ENCODE measurements at places on chromosomes 2 and 18.

GRCh38 chr2:4862031-4862430, 830.2 kb upstream of the SOX11 start:
- DNase-seq = no peak

DNA sequence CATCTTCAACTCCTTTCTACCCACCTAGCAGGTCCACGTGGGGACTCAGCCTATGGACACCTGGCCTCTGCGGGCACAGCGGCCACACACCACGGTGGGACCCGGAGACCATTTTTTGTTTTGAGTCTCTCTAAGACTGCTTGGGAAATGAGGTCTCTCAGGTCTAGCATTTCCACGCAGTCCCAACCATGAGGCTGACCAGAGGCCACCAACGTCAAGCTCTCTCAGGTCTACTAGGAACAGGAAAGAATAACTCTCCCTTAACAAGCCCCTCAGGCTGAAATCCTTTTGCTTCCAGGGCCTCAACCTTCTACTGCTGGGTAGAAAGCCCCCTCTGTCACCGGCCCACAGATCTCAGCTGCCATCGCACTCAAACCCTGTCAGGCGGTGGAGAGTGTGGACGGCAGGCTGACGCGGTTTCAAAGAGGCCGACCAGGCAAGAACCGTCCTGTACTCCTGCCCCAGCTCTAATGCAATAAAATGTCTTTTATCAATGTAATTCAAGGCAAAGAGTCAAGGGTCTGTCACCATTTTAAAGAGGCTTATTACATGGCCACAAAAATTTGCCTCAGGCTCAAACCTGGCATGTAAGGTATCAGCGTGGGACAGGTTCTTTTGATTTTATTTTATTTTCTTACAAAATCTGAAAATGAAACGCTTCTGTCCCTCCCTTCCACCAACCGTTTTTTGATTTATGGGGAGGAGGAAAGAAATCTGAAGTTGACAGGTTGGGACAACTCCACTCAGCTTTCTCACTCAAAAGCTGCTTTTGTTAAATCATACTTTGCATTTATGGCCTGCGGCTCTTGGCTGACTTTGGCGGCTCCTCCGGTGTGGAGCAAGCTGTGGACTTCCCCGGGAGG, 74.0 kb downstream of the BCL11A start:
- DNase-seq = no peak

GRCh38 chr2:44778671-44779476, 162.6 kb upstream of the SIX3 start:
- DNase-seq = peak; percentile 77

GRCh38 chr18:58570360-58571064, 58.4 kb downstream of the ALPK2 start:
- DNase-seq = no peak

DNA sequence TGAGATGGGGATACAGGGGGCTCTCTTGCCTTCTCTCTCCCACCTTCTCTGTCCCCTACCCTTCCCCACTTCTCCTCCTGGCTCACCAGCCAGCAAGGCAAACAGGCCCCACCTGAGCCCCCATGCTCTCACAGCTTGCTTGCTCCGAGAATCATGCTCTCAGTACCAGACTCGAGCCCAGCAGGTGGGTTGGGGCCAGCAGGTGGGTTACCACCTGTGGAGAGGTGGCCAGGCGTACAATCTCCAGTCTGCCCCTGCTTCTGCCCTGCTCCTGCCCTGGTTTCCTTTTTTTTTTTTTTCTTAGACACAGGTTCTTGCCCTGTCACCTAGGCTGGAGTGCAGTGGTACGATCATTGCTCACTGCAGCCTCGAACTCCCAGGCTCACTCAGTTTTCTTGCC, 214.5 kb downstream of the SH3RF3 start:
- no peak for DNase-seq

- DNase-seq = no peak
Measured at GRCh38 chr2:94763318-94763717, 107.9 kb upstream of the TEKT4 start.

DNA sequence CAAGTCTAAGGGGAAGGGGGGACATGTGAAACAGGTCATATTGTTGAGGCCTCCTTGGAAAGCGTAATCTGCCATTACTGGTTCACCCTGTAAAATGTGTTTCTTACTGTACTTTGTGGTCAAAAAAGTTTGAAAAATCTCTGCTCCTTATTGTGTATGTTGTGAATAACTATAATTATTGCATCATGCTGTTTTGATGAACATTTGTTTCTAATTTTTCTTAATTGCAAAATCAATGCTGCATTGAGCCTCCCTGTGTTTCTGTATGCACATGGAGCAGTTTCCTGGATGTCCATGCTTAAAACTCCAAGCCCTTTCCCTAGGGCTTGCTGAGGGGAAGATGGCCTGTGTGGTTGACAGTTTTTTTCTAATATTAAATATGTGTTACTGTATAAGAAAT, 158.6 kb downstream of the RNF144A start:
- no peak for DNase-seq

DNA sequence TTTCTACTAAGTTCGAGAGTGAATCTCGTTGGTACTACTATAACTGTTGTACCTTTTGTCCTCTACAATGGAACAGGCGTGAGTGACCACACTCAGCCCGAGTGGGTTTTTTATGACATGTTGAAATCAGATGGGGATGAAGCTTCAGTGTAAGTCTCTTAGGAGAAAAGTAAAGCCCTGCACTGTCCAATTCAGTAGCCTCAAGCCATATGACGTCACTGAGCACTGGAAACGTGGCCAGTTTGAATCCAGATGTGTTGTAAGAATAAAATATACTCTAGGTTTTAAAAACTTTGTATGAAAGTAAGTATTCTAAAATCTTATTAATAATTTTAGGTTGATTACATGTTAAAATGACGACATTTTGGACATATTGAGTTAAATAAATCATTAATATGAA, 101.7 kb upstream of the SP3 start:
- DNase-seq = no peak

DNA sequence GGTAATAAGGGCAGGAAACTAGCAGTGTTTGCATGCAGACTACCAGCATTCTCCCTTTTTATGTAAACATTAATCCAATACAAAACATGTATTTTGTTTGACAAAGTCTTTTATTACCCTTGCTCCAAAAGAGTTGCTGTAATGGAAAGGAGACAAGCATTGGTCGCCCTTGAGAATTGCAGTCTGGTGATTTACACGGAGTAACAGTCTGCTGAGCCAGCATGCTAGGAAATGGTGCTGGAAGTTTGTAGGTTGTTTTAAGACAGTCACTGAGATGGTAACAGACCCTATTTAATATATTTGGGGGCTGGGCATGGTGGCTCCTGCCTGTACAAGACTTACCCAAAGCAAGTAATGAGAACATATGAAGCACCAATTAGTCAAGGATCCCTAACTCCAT, 2.8 kb upstream of the PRKCE start:
- no peak for DNase-seq

DNA sequence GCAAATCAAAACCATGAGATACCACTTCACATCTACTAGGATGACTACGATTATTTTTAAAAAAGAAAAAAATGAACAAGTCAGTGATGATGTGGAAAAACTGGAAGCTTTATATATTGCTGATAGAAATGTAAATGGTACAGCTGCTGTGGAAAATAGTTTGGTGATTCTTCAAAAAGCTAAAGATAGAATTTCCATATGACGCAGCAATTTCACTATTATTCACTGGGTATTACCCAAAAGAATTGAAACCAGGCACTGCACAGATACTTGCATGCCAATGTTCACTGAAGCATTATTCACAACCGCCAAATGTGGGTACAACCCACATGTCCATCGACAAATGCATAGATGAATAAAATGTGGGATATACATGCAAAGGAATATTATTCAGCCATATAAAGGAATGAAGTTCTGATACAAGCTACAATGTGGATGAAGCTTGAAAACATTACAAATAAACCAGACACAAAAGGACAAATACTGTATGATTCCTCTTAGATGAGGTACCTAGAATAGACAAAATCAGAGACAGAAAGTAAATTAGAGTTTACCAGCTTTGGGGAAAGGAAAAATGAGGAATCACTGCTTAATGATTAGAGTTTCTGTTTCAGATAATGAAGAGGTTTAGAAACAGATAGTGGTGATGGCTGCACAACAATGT, 11.1 kb downstream of the RTTN start:
- no peak for DNase-seq

GRCh38 chr18:69364930-69365329, 35.8 kb upstream of the DOK6 start:
- no peak for DNase-seq

DNA sequence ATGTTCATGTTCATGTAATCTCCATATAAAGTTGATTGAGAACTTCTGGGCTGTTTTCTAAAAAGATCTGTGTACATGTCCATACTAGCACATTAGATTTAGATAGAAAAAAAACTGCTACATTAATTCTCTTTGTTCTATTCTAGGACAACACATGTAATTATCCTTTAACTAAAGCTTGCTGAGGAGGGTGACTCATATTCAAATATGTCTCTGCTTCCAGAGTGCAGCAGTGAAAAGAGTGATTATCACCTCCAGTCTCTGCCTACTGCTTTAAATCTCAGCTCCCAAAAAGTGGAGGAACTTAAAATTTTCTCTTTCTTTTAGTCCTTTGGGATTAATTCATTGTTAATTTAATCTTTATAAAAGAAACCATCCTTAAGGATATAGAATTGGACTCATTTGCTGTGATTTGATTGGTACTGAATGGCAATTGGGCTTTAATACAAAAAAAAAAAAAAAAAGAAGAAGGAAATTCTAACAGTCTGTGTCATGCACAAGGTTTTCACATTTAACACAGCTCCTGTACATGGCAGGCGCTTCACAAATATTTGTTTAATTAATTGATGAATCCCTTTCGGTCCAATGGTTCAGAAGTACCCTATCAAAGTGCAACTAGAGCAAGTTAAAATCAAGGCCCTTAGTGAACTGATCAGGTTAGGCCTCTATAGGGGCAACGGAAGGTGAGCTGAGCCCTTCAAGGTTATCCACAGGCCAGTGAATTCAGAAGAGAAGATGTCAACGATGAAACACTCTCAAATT, 214.0 kb upstream of the KCNJ3 start:
- DNase-seq = no peak

- no peak for DNase-seq
Measured at GRCh38 chr2:137802038-137802437, 162.2 kb upstream of the HNMT start.

- DNase-seq = no peak
Measured at GRCh38 chr18:12408247-12408869, 629 bp downstream of the PRELID3A start.

DNA sequence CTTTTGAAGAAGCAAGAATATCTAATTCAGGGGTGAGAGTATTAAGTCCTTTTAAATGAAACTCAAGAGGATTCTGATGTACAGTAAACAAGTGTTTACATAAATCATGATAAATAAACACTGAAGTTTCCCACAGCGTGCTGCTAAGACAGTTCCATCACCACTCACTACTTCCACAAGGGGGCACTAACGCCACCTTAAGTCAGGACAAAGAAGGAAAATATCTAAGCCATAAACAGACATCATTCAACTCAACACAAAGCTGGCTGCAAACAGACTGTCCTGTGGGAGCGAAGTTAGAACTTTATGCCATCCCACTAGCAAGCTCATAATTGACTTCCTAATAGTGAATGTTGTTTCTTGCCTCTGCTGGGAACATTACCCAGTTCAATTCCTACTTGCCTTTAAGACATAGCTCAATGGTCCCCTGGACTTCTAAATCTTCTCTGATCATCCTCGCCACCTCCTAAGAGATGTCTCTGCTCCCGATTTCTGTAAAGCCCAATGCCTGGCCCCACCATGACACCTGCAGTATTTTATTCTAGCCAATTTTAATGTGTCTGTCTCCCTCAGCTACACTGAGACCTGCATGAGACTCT, 36.5 kb downstream of the MRPL44 start:
- peak; percentile 45 for DNase-seq

DNA sequence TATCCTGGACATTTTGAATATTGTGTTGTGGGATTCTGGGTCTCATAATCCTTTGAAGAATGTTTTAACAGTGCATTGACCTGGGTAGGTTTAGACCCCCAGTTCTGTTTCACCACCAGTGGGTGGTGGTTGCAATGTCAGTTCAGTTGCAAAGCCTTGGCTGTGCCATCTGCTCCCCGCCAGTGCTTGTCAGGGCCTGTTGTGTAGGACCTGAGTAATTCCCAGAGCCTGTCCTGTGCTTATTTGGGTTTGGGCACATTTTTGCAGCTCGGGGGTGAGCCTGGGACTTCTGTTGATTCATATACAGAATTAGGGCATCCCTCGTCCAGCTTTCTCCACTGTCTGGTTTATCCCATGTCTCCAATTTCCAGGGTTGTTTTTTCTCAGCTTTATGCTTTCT, 24.8 kb downstream of the ATP9B start:
- DNase-seq = no peak

DNA sequence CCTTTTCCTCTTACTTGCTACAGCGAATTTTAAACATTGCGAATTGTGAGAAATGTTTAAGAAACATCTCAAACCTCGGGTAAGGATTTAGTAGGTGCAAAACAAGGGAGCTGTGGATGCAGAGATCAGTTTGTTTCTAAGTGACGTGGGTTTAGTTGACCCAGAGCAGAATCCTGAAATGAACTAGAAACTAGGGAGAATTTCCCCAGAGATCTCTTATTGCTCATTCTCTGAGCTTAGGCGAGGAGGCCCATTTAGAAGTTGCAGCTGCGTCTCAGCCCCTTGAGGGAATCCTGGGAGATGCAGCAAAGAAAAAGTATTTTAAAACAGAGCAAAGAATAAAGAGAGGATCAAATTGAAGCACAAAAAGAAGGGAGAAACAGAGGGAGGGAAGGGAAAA, 29.3 kb downstream of the FAM124B start:
- DNase-seq = no peak

GRCh38 chr2:42908518-42909200, 116.3 kb upstream of the HAAO start:
- DNase-seq = no peak

- no peak for DNase-seq
Measured at GRCh38 chr2:185700883-185701282, 37.7 kb upstream of the FSIP2 start.

- DNase-seq = no peak
Measured at GRCh38 chr2:240637116-240637900, 12.0 kb downstream of the GPR35 start.

- no peak for DNase-seq
Measured at GRCh38 chr18:45631077-45631476, 15.8 kb downstream of the SLC14A2 start.

- no peak for DNase-seq
Measured at GRCh38 chr18:33817096-33817495, 239.1 kb downstream of the ASXL3 start.

DNA sequence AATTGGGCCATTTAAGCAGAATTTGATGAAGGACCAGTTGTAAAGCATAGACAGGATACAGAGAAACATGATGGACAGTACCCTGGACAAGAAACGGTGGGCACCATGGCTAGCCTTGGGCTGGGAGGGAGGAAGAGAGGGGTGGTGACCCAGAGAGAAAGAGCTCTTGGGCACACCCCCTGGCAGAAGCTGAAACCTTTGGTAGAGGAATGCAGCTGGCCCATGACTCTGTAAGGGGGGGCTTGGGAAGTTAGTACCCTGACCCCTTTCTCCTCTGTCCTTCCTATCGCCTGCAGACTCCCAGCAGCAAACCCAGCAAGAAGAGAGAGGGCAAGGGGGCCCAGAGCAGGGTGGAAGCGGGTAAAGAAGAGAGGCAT, 32.6 kb downstream of the MRPL44 start:
- DNase-seq = no peak

DNA sequence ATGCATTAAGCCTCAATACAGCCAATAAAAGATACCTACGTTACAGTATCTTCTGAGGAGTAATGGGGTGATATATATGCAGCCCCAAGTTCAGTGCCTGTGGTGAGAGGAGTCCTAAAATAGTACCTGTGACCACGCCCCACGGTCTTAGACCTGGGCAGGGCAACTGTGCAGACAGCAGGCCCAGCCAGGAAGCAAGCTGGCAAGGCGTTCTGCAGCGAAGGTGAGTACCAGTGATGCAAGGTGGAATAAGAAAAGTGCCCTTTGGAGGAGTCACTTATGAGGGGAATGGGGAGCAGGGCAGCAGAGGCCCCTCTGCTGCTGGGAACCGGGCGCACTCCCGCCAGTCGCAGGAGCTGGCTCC, 12.7 kb upstream of the MAP3K2 start:
- DNase-seq = no peak

Data from naive B cell (primary cell).